ENCODE measurements at places on chromosomes 7 and 10. TPM values are rescaled to one million over a fixed set of nuclear protein-coding genes. Genes with fewer than 3 reads are reported as not detected.
A peak's percentile ranks its signal among the peaks of the same experiment; 100 is the strongest.

KCND2 gene
- 3.9 TPM for total RNA-seq

FAM237B gene
- total RNA-seq, result not detected

STAG3 gene
- 2.3 TPM for total RNA-seq

TES gene
- total RNA-seq, result 8.4 TPM

ZNF212 gene
- 16.0 TPM for total RNA-seq

TMEM270 gene
- total RNA-seq, result not detected

KDM7A gene
- 13.2 TPM for total RNA-seq

OR2A12 gene
- not detected for total RNA-seq

DNA sequence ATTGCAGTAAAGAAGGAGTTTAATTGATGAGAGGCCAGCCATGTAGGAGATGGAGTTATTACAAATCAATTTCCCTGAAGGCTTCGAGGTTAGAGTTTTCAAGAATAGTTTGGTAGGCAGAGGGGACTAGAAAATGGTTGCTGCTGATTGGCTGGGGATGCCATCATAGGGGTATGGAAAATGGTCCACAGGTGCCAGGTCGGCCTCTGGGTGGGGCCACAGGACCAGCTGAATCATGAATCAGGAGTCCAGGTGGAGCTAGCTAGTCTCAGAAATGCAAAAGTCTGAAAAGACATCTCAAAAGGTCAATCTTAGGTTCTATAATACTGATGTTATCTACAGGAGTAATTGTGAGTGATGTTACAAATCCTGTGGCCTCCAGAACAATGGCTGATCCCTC, 714.0 kb upstream of the GHITM start:
- DNase-seq, result no peak

DNA sequence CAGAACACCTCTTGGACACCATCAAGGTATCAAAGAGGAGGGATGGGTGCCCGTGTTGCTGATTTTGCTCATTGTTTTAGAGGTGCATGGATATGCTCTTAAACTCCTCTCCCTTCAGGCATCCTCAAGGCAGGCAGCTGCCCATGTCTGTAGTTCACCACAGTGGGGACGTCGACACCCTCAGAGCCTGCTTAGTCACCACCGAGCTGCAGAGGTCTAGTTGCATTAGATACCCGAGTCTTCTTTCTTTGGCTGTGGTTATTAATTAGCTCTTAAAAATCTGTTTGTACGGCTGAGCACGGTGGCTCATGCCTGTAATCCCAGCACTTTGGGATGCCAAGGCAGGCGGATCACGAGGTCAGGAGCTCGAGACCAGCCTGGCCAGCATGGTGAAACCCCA, 24.7 kb upstream of the TSPAN13 start:
- DNase-seq, result no peak

DNA sequence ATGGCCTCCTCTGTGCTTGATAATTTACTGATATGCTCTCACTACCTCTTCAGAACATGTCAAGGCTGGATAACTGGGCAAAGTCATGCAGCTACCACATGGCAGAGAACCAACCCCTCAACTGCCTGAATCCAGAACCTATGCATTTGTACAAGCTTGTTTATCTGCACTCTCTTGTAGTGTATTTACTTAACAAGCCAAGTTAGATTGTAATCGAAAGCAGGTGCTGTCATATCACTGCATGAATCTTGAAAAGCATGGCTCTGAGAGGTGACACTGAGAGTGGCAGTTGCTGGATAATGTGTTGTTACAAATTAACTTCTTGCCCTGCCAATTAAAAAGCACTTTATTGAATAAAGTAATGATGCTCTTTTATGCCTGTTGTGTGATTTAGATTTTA, 588.6 kb downstream of the NRG3 start:
- DNase-seq, result no peak

- DNase-seq, result no peak
Measured at GRCh38 chr10:97575127-97575668, 2.6 kb downstream of the ANKRD2 start.

- no peak for DNase-seq
Measured at GRCh38 chr7:157949711-157950110, 612.9 kb downstream of the DNAJB6 start.

- DNase-seq, result no peak
Measured at GRCh38 chr7:14635955-14636354, 266.6 kb downstream of the DGKB start.

- DNase-seq, result no peak
Measured at GRCh38 chr7:16891338-16891737, 9.6 kb upstream of the AGR3 start.

- DNase-seq, result no peak
Measured at GRCh38 chr7:13016592-13017332, 329.3 kb downstream of the ARL4A start.

GRCh38 chr10:89163265-89163995, 43.7 kb downstream of the CH25H start:
- DNase-seq, result no peak

DNA sequence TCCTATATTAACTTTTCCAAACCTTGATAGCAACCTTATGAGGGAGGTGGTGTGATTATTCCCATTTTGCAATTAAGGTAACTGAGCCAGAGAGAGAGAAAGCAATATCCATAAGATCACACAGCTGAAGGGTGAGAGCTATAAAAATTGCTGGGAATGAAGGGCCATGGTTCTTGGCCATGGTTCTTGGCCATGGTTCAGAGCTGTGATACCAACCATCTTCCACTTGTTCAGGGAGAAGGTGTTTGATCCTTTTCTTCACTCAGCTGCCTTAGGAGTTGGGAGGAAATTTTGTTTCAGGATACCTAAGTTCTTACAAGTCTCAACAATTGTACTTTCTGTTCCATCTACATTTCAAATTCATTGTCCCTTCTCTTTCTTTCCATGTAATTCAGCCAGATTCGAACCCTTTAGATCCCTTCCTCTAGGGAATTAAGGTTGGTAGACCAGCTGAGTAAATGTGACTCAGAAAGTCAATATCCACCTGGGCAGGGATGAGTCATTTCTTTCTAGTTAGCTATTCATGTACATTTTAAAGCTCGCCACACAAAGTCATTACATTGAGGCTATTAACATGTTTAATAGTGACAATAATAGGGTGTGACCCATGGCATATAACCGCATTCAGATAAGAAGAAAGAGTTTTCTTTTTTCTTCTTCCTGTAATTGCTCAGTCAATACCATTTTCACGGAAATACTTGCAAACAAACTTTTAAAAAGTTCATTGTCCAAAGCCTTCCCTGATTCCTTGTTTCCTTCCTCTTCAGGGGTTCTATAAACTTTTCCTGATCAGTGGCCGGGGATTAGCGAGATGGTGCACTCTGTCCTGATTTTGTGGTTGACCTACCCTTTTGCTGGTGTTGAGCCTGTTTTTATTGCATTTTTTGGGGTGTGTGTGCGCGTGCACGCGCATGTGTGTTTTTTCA, 143.4 kb downstream of the TCF7L2 start:
- DNase-seq, result no peak

DNA sequence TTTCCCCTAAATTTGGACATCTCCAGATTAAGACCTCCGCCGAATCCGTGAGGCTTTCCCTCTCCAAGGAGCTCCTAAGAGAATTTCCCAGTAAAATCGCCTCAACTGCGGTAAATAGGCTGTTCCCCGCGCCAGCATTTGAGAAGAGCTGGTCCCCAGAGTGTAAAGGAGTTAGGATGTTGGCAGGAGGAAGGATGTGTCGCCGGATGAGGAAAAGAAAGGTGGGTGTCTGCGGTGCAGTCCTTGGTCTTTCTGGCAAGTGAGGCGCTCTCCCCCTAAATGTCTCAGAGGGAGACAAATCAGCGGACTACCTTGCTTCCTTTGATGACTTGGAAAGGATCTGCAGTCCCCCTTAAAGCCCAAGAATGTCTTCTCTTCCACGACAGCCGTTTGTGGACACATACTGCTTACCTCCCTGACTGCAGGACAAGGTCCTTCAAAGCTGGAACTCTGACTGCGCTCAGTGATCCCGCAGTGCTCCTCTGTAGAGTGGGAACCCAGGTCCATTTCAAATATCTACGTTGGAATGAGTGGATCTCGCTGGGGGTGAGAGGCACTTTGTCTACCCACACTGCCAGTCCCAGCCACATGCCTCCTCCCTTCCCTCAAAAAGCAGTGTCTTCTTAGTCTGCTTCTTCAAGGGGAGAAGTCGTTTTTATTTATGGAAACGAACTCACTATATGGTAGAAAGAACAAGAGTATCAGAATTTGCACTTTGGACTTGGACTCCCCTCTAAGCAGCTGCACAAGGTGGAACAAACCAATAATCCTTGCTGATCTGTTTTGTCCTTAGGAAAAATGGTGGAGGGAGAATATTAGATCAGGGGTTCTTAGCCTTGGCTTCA, 1.1 kb upstream of the DLG5 start:
- peak; percentile 49 for DNase-seq

- no peak for DNase-seq
Measured at GRCh38 chr7:7620644-7621210, 19.8 kb upstream of the UMAD1 start.

DNA sequence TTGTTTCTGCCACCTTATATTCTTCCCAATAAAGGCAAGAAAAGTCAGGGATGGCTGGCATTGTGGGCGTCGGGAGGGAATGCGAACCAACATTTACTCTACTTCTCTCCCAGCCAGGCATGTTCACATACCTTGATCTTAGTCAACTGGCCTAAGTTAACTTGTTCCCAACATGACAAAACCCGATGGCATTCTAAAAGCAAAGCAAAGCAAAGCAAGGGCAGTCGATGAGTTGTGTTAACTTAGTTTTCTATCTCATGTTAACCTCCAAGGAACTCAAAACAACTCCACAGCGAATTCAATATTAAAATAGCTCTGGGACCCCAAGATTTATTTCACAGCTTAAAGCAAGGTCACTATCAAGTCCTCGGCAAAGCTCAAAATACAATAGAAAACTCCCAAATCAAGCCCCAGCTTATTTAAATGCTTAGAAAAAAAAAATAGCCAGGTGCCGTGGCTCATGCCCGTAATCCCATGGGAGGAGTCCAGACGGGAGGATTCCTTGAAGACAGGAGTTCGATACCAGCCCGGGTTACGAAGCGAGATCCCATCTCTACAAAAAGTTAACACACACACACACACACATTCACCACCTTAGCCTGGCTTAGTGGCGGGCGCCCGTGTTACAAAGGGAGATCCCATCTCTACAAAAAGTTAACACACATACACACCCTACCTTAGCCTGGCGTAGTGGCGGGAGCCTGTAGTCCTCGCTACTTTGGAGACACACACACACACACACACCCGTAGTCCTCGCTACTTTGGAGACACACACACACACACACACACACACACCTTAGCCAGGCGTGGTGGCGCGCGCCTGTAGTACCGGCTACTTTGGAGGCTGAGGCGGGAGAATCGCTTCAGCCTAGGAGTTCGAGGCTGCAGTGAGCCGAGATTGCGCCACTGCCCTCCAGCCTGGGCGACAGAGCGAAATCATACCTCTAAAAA, 901 bp upstream of the CCNY start:
- no peak for DNase-seq

GRCh38 chr10:113557424-113557862, 4.6 kb downstream of the HABP2 start:
- DNase-seq, result peak; percentile 65

DNA sequence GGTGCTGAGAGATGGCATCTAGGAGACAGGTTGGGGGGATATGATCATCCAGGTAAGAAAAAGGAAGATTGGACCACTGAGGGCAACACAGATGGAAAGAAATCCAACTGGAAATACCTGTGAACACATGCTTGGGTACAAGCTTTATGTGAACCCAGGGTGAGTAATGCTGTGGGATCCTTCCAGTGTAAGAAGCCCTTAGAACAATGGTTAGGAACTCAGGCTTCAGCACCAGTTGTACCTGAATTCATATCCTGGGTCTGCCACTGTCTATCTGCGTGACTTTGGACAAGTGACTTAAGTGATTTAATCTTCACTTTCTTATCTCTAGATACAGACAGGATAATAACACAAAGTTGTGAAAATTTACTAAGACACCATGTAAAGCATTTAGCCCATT, 131.0 kb downstream of the ST7 start:
- DNase-seq, result no peak

DNA sequence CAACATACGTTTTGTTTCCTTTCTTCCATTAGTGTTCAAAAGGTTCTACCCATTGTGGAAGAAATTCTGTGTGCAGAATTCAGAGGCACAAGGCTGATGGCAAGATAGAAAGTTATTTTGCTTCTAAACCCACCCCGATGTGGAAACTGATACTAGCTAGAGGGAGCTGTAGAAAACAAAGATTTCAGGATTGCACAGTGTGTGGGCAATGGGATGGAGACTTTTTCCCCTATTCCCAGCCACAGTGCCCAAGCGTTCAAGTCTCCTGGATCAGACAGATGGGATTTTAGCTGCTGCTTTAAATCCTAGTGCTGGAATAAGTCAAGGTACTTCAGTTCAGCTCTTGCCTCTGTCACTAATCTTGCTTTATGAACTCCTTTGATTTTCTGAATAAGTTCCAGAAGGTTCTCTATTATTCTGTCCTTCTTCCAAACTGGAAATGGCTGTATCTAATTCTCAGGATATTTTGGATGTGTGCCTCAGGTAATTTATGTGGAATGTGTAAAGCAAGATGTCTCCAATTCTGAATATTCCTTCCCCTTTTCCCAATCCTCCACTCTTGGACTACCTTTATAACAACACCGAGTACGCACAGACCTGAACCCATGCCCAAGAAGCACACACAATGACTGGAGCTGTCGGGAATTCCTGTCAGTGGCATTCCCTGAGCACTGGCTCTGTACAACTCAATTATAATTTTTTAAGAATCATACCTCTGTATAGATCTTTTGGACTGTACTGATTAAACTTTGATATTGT, 473.0 kb downstream of the PLXDC2 start:
- no peak for DNase-seq

GRCh38 chr10:86100581-86101061, 266.0 kb downstream of the GRID1 start:
- no peak for DNase-seq

DNA sequence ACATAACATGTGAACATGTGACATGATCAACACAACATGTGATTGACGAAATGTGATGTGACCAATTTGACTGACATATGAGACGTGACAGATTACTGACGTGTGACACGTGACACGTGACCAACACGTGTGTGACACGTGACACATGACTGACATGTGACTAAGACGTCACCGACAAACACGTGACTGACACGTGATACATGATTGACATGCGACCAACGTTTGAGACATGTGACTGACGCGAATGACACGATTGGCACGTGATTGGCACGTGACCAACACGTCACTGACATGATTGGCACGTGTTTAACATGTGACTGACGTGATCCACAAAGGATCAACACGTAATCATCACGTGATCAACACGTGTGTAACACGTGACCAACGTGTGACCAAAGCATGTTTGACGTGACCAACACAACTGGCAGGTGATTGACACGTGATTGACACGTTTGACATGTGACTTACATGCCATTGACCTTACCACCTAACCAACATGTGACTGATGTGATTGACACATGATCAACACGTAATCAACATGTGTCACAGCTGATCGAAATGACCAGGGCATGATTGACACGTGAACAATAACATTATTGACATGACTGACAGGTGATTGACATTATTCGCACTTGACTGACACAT, 23.7 kb downstream of the CRPPA start:
- DNase-seq, result no peak

- no peak for DNase-seq
Measured at GRCh38 chr7:106965108-106965507, 79.4 kb upstream of the PRKAR2B start.

- DNase-seq, result no peak
Measured at GRCh38 chr10:113214331-113214730, 264.3 kb downstream of the TCF7L2 start.
